ENCODE measurements at places on chromosomes 16 and 17. TPM values are rescaled to one million over a fixed set of nuclear protein-coding genes. Genes with fewer than 3 reads are reported as not detected.

- H3K27ac ChIP-seq = no peak within 1 kb of the TSS
- H3K4me3 ChIP-seq = no peak within 1 kb of the TSS
- H3K27me3 ChIP-seq = no peaks in the 10 kb centered on the region
- peaks cover 27% of the 10 kb centered on the region for H3K36me3 ChIP-seq
- no peak for DNase-seq
Measured at GRCh38 chr17:18108401-18109312, at the start of gene MYO15A. Gene MYO15A, plus strand, starts transcription at chr17:18108756. Its CDS starts 10,045 bp downstream, at chr17:18118801.

DNA sequence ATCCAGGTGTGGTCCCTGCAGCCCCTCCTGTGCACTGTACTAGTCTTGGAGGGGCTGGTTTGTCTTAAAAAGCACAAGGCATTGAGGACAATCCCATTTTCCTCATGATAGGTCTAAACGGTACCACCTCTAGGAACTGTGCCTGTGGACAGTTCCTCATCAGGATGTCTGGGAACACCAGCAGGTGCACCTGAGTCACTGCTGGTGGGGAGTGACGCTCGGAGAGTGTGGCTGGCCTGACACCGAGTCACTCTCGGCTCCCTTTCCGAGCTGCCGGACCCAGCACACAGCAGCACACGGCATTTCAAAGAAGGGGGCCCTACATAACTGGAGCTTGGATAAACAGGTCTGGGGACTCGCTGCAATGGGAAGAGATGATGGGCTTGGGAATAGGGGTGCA is 25.6 kb downstream of the LRRC75A start:
- H3K4me1 ChIP-seq = peaks cover 12% of the 10 kb centered on the region
- DNase-seq = no peak
- no peaks in the 10 kb centered on the region for H3K27me3 ChIP-seq
- no peaks in the 10 kb centered on the region for H3K36me3 ChIP-seq

GRCh38 chr17:9079461-9080103 is 58.3 kb downstream of the NTN1 start:
- no peaks in the 10 kb centered on the region for H3K36me3 ChIP-seq
- no peak overlapping the region for H3K4me3 ChIP-seq
- no peaks in the 10 kb centered on the region for H3K27me3 ChIP-seq
- H3K27ac ChIP-seq = no peak overlapping the region

DNA sequence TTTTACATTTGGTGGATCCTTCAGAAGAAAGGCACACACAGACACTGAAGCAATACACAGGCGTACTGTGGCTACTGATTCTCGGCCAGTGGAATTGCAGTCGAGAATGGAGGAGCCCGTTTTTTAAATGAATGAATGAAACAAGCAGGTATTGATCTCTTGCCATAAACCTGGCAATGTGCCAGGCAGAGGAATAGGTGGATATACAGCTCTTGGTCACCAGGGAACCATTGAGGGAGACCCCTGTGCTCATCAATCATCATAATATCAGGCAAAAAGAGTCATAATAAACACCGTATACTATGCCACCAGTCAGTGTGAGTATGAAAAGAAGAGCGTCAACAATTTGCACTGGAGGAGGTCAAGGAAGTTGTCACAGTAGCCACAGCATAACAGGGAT is 140.3 kb upstream of the FOXF1 start:
- H3K4me1 ChIP-seq = peaks cover 16% of the 10 kb centered on the region
- no peaks in the 10 kb centered on the region for H3K27me3 ChIP-seq
- H3K36me3 ChIP-seq = no peaks in the 10 kb centered on the region
- DNase-seq = no peak
- H3K27ac ChIP-seq = no peak overlapping the region
- H3K4me3 ChIP-seq = no peak overlapping the region

GRCh38 chr17:75001915-75002843 is 10.3 kb upstream of the MRPL58 start:
- DNase-seq = no peak
- peaks cover 43% of the 10 kb centered on the region for H3K36me3 ChIP-seq

DNA sequence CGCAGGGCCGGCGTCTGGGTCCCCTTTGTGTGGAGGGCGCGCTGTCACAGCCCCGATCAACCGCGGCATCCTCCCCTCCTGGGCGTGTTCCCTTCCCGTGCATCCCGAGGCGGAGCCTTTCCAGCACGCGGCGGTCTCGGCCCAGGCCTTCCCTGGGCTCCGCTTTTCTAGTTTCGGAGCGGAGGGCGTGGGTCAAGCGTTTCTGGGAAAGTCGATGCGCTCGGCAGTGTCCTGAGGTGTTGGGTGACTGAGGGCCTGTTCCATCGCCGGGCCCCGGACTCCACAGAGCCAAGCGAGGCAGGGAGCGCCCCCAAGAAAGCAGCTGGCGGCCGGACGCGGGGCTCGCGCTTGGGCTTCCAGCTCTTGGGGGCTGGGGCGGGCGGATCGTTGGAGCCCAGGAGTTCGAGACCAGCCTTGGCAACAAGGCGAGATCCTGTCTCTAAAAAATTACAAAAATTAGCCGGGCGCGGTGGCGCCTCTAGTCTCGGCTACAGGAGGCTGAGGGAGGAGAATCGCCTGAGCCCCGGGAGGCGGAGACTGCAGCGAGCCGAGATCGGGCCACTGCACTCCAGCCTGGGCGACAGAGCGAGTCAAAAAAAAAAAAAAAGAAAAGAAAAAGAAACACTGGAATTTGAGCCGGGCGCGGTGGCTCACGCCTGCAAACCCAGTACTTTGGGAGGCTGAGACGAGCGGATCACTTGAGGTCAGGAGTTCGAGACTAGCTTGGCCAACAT is 806 bp downstream of the IFT140 start:
- peak overlapping the region; percentile 55 for H3K27ac ChIP-seq
- H3K27me3 ChIP-seq = no peaks in the 10 kb centered on the region
- peaks cover 5% of the 10 kb centered on the region for H3K36me3 ChIP-seq
- no peak for DNase-seq
- peak overlapping the region; percentile 44 for H3K4me3 ChIP-seq
- H3K4me1 ChIP-seq = peaks cover 7% of the 10 kb centered on the region

DNA sequence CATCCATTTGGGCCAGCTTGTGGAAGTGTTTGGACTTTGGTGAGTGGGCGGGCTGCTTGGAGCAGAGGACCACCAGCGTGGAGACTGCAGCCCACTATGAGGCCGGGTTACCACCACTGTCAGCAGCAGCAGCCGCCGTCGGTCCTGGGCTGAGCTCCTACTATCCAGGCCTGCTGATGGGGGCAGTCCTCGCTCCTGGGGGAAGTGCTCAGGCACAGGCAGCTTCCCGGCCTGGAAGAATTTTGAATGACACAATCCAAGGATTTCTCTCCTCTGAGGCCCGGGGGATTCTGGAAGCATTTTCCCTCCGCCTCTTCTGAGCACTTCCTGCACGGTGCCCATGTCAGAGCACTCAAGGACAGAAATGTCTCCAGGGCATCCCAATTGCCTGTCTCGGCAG is 5.3 kb upstream of the NOD2 start:
- no peak for DNase-seq
- no peaks in the 10 kb centered on the region for H3K4me1 ChIP-seq
- no peak overlapping the region for H3K27ac ChIP-seq
- H3K36me3 ChIP-seq = no peaks in the 10 kb centered on the region

DNA sequence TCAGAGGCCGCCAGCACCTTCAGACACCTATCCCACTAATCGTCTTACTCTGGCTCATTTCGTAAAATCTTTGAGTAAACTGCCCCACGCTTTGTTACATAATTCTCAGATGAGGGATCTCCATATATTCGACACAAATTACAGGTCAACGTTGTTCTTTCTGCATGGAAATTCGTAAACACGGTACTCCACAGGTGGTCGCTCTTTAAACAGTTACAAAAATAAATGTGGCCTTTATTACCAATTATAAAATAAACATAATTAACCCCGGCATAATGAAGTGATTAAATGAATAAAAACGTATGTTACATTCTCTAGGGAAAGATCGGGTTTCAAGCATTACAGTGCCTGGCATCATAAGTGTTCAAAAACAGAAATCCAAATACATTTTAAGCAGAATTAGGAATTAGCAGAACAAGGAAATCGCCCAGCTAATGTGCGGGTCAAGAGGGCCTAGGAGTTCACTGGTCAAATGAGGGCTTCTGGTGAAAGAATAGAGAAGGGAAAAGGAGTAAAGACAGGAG is 943 bp upstream of the PIP4K2B start:
- H3K27ac ChIP-seq = no peak overlapping the region
- peaks cover 13% of the 10 kb centered on the region for H3K4me1 ChIP-seq
- DNase-seq = no peak
- peaks cover 28% of the 10 kb centered on the region for H3K36me3 ChIP-seq

GRCh38 chr17:65072660-65073071 is 16.1 kb upstream of the GNA13 start:
- H3K36me3 ChIP-seq = no peaks in the 10 kb centered on the region
- no peak overlapping the region for H3K27ac ChIP-seq
- no peak for DNase-seq
- H3K27me3 ChIP-seq = no peaks in the 10 kb centered on the region
- no peak overlapping the region for H3K4me3 ChIP-seq

DNA sequence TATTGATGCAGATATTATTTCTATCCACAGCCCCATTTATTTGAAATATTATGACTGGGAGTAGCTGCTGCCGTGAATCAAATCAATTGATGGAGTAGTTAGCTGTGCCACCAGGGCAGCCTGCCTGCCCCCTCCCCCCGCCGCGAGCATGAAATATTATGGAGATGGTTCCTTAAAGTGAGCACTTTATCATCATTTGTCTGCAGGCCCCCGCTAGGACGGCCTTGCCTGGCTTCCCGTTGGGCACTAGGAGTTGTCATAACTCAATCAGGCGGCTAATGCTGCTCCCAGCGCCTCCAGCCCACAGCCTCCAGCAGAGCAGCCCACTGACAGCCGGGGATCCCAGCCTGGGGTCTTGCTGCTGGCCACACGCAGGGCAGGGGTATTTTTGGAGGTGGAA is 173.9 kb downstream of the SALL1 start:
- H3K27me3 ChIP-seq = no peaks in the 10 kb centered on the region
- no peak overlapping the region for H3K4me3 ChIP-seq
- no peak overlapping the region for H3K27ac ChIP-seq
- no peaks in the 10 kb centered on the region for H3K4me1 ChIP-seq

GRCh38 chr16:56964243-56965148 is 2.7 kb downstream of the CETP start:
- no peak overlapping the region for H3K4me3 ChIP-seq
- no peaks in the 10 kb centered on the region for H3K36me3 ChIP-seq
- no peaks in the 10 kb centered on the region for H3K27me3 ChIP-seq
- peak overlapping the region; percentile 4 for H3K27ac ChIP-seq

- DNase-seq = peak; percentile 72
- H3K27me3 ChIP-seq = no peaks in the 10 kb centered on the region
- H3K36me3 ChIP-seq = no peaks in the 10 kb centered on the region
- no peak overlapping the region for H3K27ac ChIP-seq
- peaks cover 6% of the 10 kb centered on the region for H3K4me1 ChIP-seq
- no peak overlapping the region for H3K4me3 ChIP-seq
Measured at GRCh38 chr16:67555795-67556212, 6.5 kb upstream of the CTCF start.

DNA sequence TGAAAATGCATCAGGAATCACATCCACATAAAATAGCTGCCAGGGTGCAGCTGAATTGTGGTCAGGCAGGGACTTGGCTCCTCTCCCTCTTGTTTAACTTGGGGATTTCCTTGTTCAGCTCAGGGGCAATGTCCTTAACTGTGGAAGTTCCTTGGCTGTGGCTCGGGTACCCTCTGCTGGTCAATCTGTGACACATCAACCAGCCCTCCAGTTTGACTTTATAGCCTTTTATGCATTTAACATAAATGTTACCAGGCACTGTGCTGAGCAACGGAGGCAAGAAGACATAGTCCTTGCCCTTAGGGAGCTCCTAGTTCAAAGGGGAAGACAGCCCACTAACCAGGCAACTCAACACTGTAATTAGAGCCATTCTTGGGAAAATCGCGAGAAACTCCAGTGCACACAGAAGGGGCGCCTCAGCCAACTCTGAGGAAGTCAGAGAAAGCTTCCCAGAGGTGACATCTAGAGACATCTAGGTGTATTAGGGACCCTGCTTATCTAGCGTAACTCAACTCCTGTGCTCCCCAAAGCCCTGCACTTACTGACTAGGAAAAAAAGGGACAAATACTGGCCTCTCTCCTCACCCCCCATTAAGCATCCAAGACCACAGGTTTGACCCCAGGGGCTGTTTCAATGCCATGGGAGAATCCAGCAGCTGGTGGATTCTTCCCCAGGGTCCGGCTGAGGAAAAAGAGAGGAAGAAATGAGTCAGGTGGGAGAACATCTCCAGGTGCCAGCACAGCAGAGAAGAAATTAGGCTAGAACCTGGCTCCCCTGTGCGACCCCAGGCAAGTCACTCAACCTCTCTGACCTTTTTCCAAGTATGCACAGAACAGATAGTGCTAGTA is 17.3 kb upstream of the EEF2K start:
- DNase-seq = peak; percentile 95
- no peaks in the 10 kb centered on the region for H3K36me3 ChIP-seq
- H3K27me3 ChIP-seq = no peaks in the 10 kb centered on the region
- H3K4me3 ChIP-seq = no peak overlapping the region
- peaks cover 4% of the 10 kb centered on the region for H3K4me1 ChIP-seq

GRCh38 chr16:30358990-30359870 is 4.1 kb upstream of the CD2BP2 start:
- peaks cover 5% of the 10 kb centered on the region for H3K4me1 ChIP-seq
- no peaks in the 10 kb centered on the region for H3K27me3 ChIP-seq
- H3K27ac ChIP-seq = no peak overlapping the region
- no peak overlapping the region for H3K4me3 ChIP-seq
- H3K36me3 ChIP-seq = peaks cover 37% of the 10 kb centered on the region
- no peak for DNase-seq

DNA sequence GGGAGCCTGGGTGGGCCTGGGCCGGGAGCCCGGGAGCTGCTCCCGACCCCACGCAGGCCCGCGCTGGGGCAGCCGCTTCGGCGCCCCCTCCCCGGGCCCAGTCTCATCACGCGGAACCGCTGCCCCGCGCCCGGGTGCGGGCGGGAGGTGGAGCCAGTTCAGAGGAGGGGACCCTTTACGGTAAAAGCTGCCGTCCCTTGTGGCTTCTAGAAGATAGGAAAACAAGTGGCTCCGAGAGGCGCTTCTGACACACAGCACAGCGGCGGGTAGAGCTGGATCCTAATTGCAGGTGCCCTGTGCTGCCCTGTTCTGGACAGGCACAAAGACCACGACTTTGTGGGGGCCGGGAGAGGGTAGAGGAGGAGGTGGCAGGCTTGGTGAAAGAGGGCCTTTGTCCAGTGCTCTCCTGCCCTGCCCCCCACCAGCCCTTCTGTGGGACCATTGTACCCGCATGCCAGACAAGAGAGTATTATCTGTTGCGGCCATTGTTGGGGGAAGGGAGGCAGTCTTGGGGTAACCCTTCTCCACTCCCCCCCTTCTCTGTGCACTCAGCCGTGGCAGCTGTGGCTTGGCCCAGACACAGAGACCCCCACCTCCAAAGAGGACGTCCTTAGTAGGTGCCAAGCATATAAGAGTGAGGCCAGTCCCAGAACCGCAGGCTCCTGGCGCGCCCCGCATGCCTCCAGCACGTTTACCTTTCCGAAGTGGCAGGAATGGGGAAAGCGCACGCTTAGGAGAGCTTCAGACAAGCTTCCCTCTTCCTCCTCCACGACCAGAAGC is 736 bp downstream of the CNP start:
- peaks cover 11% of the 10 kb centered on the region for H3K4me1 ChIP-seq
- H3K27ac ChIP-seq = peak overlapping the region; percentile 72
- peak overlapping the region; percentile 94 for H3K4me3 ChIP-seq
- H3K36me3 ChIP-seq = peaks cover 31% of the 10 kb centered on the region

- no peak overlapping the region for H3K4me3 ChIP-seq
- no peak overlapping the region for H3K27ac ChIP-seq
- peak; percentile 68 for DNase-seq
- H3K27me3 ChIP-seq = no peaks in the 10 kb centered on the region
- no peaks in the 10 kb centered on the region for H3K4me1 ChIP-seq
Measured at GRCh38 chr17:35889818-35890773, 9.9 kb upstream of the CCL5 start.

The CHST5 gene
- not detected for total RNA-seq

The IRF8 gene
- not detected for total RNA-seq

The CEP112 gene
- total RNA-seq = 3.6 TPM

The SALL1 gene
- total RNA-seq = 0.90 TPM
